Eye (tissue), 1 donor: ENCODE measurements at places on chromosomes 1 and 21.

GRCh38 chr21:40723966-40724365 lies 123.0 kb downstream of the DSCAM start:
- DNase-seq, result no peak

DNA sequence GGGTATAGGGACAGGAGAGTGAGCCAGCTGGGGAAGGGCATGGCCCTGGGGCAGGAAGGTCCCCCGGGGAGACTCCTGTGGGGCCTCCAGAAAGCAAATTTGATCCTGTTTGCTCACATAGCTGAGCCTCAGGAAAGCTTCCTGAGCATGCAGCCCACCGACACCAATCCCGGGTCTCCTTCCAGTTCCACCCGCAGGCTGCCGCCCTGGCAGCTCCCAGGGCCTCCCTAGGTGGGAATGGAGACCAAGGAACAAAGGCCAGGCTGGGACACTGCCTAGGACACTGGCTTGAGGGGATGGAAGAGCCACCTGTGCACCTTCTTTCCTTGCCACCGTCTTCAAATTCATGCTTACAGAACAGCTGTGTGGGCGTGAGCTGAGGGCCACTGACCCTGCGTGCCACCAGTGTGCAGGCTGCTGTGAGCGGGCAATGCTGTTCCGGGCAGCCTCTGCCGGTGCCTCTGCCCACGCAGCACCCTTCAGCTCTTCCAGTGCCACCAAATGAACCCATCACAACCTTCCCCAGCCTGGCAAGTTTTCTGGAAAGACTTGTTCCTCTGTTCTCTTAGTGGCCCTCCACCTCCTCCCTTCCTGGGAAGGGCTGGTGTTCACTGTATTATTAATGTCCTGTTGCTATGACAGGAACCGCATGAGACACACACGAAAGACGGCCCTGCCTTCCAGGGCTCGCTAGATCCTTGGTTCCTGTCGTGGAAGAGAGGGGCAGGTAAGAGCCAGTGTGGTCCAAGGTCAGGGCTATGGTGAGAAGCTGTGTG lies 53.6 kb downstream of the ACBD3 start:
- no peak for DNase-seq

- no peak for DNase-seq
Measured at GRCh38 chr1:47682786-47683350, 245.0 kb downstream of the FOXD2 start.

DNA sequence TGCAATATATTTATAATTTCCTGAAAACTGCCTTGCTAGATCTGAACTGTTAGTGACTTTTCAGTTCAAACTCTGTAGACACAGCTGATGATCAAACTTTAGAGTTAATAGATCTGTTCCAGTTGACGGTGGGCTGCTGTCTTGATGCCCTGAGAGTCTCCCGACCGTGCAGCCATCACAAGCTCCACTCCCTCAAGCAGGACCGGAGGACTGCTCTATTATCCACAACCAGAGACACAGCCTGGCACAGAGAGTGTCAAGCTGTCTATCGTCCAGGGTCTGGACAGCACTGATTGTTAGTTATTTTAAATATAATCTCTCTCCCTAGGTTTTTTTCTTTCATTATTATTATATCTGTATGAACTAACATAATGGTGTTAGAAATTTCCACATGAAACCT lies 8.0 kb downstream of the CHODL start:
- DNase-seq, result peak; percentile 18

DNA sequence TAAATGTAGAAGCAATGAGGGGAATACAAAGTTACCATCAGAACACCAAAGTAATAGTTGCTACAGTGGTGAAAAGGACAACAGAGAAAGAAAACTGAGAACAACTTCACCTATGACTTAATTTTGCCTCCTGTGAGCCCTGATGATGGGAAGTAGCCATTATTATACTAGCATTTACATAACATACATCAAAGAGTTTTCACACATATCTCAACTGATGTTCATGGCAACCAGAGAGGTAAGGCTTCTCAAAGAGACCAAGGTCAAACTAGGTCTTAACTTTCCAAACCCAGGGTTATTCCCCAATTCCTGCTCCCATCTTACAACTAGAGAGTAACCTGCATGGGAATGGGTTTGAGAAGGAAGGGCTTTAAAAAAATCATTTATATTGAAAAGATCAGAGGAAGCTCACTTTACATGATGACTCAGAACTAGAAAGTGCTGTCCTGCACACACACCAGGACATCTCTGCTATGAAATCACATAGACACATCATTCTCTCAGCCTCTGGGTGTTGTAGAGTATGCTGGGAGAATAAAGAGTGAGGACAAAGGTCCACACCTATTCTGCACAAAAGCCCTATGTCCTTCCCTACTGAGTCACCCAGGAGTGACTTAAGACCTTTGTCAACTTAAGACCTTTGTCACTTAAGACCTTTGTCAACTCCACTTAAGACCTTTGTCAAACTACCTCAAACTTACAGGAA lies 179.7 kb downstream of the TNFSF18 start:
- DNase-seq, result no peak

GRCh38 chr1:20329793-20330542 lies 39.3 kb downstream of the VWA5B1 start:
- no peak for DNase-seq

- no peak for DNase-seq
Measured at GRCh38 chr1:30410153-30410851, 313.1 kb downstream of the MATN1 start.

GRCh38 chr1:202639500-202639899 lies 70.8 kb downstream of the SYT2 start:
- peak; percentile 81 for DNase-seq

GRCh38 chr1:200363264-200363933 lies 46.4 kb downstream of the ZNF281 start:
- DNase-seq, result no peak

DNA sequence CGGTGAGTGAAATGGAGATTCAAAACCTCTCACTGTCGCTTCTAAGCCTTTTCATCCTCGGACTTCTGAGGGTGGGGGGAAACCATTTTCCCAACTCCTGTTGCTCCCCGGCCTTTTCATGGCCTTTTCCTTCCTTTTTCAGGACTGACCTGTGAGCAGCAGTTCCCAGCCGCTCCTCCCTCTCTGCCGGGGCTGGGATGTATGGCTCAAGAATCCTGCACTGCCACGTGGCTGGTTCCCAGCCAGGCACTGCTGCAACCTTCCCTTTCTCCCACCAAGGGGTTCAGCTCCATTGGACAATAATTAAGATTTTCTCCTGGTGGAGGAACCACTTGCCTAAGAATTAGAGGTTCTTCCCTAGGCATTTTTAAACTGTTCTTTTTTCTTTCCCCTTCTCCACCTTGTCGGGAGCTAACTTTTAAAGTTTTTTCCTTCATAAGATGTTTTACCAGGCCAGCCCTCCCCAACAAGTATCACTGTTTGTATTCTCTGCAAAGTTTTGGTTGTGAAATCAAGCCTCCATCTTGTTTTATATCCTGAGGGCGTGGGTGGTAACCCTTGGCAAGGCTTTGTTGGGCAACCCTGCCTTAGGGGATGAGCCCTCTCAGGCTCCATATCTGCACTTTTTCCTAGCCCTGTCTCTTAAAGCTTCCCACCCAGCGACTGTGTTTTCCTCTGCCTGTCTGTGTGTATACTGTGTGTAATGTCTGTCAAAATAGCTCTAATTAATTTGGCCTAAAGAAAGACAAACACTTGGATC lies 1166.6 kb upstream of the ADGRL2 start:
- DNase-seq, result no peak

GRCh38 chr1:226820941-226821718 lies 49.3 kb upstream of the PSEN2 start:
- peak; percentile 65 for DNase-seq

DNA sequence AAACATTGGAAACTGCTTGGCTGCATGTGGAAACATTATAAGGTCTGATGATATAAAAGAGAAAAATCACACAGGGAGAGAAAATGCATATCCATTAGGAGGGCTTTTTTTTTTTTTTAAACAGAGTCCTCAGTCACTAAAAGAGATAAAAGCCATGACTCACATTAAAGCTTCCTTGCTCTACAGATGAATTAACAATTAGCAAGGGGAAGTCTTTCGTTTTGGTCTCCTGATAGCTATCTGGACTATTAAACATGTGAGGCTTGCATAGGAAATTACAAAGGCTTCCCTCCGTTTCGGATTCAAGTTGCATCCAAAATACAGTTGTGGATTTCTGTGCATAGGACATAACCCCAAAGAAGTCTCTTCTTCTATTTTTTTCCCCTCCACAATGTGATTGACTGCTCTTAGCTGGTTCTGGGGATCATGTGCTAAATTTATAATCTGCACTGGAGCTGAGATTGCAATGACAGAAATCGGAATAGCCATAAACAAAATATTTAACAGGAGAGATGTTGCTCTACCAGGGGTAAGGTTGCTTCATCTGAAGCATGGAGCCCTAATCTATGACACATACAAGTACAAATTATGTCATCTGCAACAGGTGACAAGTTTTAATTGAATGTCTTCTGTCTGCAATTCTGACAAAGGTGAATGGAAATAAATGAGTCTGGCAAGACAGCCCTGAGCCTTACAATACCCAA lies 146.8 kb downstream of the ESRRG start:
- DNase-seq, result no peak

GRCh38 chr1:200900877-200901276 lies 6.2 kb downstream of the INAVA start:
- DNase-seq, result no peak

DNA sequence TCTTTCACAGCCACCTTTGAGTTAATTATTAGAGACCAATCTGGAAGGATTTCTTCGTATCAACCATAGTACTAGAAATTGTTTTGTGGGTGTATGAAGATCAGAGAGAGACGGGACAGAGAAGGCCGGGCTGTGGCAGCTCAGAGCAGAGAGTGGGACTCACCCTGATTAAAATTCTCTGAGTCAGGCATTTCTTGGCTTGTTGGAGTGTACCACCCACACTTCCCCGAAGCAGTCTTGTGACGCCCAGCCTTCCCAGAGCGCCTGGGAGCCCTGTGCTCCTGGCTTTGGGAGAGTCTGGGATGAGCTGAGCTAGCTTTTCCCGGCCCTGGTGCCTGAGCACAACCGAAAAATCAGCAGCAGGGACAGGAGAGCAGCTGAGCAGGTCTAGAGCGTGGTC lies 19.4 kb downstream of the PLEKHM2 start:
- peak; percentile 54 for DNase-seq

- DNase-seq, result no peak
Measured at GRCh38 chr1:244552336-244552735, 91.3 kb downstream of the CATSPERE start.

- DNase-seq, result no peak
Measured at GRCh38 chr1:64497088-64497883, 27.4 kb downstream of the CACHD1 start.

GRCh38 chr1:203037509-203038190 lies 11.4 kb downstream of the PPFIA4 start:
- no peak for DNase-seq

DNA sequence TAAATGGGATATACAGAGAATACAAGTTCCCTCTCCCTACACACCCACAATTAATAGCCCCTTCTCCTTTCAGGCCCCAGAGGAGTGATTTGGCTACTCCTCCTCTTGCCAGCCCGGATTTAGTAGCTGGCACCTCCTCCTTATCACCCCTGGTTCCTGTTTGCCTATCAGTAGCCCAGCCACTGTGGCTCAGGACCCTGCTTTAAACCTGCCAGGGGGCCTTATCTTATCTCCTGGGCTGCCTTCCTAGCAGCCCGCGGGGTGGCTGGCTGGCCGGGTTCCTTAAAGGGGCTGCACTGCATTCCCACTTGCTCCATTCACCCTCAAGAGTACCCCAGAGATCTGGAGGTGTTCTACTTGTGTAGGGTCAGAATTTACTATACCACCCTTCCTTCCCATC lies 70.4 kb downstream of the PLEKHA6 start:
- DNase-seq, result no peak

DNA sequence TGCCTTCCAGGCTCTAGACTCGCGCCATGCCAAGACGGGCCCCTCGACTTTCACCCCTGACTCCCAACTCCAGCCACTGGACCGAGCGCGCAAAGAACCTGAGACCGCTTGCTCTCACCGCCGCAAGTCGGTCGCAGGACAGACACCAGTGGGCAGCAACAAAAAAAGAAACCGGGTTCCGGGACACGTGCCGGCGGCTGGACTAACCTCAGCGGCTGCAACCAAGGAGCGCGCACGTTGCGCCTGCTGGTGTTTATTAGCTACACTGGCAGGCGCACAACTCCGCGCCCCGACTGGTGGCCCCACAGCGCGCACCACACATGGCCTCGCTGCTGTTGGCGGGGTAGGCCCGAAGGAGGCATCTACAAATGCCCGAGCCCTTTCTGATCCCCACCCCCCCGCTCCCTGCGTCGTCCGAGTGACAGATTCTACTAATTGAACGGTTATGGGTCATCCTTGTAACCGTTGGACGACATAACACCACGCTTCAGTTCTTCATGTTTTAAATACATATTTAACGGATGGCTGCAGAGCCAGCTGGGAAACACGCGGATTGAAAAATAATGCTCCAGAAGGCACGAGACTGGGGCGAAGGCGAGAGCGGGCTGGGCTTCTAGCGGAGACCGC lies 2.0 kb upstream of the OLIG2 start:
- DNase-seq, result peak; percentile 90

DNA sequence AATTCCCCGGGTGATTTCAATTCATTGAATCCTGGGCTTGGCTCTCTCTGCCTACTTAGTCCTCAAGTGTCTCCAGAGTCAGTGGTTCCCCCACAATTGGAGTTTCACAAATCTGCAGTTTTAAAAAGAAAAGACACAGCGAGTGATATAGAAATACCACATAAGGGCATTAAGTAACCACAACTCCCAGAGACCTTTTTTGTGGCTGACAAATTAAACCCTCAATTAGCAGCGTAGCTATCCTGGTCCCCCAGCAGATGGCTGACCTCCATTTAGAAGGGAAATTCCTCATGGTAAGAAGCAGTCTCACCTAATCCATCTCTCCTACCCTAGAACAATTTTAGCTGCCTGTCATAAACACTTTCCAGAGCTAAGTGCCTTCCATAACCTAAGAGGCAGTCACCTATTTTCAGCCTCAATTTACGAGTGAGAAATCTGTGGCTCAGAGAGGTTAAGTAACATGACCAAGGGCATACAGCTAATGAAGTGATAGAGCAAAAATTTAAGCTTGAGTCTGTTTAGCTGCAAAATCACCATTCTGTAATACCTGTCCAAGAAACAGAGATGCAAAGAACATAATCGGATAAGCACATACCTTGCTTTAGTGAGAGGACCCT lies 56.0 kb upstream of the NBPF3 start:
- DNase-seq, result no peak

GRCh38 chr21:41016472-41016871 lies 151.5 kb upstream of the BACE2 start:
- DNase-seq, result peak; percentile 31

GRCh38 chr1:226001088-226001487 lies 1.9 kb upstream of the SDE2 start:
- no peak for DNase-seq

- DNase-seq, result no peak
Measured at GRCh38 chr1:34396042-34396441, 219.3 kb downstream of the C1orf94 start.

- peak; percentile 61 for DNase-seq
Measured at GRCh38 chr1:26994020-26994786, 711 bp downstream of the TRNP1 start.

GRCh38 chr21:42621166-42621818 lies 32.1 kb upstream of the PDE9A start:
- peak; percentile 45 for DNase-seq

- peak; percentile 31 for DNase-seq
Measured at GRCh38 chr1:10149231-10149630, 61.1 kb upstream of the KIF1B start.

- no peak for DNase-seq
Measured at GRCh38 chr21:38293113-38293512, 36.3 kb downstream of the KCNJ15 start.
